ENCODE measurements at places on chromosomes 2 and 18.

DNA sequence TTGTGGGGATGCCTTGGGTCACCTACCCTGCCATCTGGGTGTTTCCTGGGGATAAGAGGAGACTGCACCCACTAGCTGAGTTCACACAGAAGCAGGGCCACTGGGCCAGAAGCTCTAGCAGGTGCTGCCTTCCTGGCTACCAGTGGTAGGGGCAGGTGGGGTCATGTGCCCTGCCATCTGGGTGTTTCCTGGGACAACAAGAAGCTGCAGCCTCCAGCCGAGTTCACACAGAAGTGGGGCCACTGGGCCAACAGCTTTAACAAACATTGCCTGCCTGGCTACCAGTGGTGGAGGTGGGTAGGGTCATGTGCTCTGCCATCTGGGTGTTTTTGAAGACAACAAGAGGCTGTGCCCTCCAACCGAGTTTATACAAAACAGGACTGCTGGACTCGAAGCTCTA is 282.2 kb upstream of the SYT4 start:
- no peak for DNase-seq

DNA sequence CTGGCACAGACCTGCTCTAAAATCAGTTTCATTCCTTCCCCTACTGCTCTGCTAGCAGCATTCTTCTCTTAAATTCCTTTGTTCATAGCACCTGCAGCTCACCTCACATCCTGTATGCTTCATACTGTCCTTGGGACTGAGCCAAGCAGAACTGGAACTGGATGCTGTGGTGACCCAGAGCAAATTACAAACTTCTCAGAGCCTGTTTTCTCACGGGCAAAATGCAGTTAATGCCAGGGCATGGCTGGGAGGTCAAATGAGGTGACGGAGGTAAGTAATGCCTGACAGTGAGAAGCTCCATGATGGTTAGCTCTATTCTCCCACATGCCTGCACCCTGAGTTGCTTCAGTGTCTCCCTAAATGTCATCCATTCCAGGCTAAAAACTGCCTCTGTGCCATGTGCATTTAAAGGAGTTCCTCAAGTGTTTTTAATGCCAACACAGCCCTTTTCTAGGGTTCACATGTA is 29.7 kb downstream of the C2orf42 start:
- DNase-seq = no peak

DNA sequence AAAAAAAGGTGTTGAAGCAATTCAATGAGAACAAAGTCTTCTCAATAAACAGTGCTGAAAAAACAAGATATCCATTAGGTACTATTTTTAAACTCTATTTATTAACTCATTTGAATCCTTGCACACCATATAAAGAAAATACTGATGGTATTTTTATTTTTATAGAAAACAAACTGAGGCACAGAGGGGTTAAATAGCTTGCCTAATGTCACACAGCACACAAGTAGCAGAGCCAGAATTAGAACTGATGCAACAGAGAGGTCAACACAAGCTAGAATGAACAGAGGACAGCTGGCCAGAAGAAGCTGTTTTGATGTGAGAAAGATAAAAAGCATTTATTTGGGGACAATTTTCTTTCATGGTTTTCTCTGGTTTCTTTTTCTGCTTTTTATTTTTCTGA is 99.4 kb upstream of the RGPD4 start:
- DNase-seq = no peak

DNA sequence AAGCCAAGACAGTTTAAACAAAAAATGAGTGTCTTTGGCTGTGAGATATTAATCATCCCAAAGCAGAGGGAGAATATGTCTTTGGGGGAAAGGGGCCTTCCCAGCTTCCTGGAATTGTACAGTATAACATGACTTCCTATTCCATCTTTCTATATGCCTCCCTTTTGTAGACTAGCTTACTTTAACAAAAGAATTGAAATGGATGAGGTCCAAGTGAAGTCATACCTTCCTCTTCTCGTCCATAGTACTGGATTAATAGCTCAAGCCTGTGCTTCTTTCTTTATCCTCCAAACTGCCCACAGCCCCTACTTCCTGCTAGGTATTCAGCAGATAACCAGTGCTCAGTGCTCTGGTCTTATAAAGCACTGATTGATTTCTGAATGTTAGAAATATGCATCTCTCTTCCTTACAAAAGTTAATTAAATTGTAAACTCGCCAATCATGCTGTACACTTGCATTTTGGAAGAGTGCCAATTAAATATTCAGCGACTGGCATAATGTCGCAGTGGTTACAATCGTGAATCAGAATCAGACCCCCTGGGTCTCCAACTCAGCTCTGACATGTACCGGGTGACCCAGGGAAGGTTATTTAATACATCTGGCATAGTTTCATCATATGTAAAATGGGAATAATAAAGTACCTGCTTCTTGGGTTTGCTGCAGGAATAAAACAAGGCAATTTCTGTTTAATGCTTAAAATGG is 325.1 kb downstream of the RND3 start:
- DNase-seq = no peak

GRCh38 chr2:100785626-100786296 is 34.2 kb upstream of the NPAS2 start:
- DNase-seq = no peak

DNA sequence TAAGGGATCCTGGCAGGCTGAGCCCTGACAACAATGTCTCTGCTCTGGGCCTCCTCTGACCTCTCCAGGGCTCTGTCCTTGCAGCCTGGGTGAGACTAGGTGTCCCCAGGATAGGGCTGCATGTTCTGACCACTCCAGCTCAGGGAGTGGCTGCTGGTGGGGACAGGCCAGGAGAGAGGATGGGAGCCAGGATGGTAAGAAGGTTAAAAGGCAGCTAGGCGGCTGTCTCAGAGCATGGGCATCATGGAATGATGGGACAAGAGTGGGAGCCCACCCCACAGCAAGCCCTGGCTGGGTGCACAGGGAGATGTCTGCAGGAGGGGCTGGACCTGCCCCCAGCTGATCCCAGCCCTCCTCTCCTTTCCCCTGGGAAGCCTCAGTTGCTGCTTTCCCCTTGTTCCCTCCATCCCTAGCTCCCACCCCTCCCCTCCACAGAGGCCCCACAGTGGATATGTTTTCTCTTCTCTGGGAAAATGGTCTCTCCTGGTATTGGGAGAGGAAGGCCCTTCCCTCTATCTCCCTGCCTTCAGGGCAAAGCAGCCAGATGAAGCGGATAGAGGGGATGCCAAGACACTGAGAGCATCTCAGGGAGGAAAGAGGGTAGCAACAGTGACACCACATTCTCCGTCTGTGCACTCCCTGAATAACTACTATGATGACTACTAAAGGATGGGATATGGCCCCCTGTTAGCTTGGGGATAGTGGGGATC is 334.3 kb downstream of the DYSF start:
- DNase-seq = no peak

DNA sequence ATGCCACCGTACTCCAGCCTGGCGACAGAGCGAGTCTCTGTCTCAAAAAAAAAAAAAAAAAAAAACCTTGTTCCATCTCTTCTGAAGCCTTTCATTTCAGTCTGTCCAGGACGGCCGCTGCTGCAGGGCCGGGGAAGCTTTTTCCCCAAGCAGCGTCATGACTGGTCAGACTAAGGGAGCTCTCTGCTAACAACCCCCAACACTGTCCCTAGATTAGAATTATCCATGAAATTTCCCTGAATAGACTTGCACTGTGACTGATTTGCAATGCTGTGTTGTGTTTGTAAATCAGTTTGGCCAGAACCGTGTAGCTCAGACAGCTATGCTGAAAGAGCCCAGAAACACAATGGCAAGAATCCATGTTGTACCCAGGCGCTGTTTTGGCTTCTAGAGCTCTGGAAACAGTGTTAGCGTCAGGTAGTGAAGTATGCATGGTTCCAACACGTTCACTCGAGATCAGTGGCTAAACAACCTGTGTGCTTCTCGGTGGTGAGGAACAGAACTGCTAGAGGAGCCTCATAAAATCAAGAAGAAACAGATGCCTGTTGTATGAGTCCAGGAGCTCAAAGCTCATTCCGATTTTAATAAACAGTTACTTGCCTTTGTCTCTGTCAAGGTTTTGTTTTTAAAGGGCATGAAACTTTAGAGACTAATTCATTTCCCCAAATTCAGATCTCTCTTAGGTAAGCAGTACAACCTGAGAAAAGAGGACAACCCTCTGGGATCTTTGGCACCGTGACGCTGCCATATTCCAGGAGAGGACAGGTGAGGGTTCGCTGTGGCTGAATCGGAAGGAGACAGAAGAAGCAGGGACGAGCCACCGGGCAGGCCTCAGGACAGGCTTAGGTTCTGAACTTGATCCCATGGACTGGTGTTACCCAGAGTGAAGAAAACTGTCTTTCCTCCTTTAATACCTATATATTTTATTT is 43.5 kb downstream of the GORASP2 start:
- DNase-seq = no peak

DNA sequence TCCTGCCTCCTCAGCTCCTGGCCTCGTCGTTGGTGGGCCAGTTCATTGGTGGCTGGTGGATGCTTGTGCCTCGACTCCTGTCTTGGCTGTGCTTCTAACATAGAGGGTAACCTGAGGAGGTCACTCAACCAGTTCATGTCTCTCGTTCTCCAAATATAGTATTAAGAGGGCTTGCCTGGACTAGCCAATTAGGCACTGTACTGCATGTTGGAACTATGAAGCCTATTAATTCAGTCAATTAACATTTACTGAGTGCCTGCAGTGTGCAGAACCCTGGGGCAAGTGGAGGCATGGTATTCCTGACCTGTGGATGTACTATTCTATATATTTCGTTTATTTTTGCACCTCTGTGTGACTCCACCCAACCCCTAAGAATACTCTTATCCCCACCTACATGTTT is 89.9 kb upstream of the PELI1 start:
- no peak for DNase-seq

- peak; percentile 35 for DNase-seq
These were observed 71.7 kb downstream of the IL1R2 start for GRCh38 chr2:102063487-102063911.

- DNase-seq = no peak
These were observed 11.1 kb downstream of the ONECUT2 start for GRCh38 chr18:57446322-57446721.

DNA sequence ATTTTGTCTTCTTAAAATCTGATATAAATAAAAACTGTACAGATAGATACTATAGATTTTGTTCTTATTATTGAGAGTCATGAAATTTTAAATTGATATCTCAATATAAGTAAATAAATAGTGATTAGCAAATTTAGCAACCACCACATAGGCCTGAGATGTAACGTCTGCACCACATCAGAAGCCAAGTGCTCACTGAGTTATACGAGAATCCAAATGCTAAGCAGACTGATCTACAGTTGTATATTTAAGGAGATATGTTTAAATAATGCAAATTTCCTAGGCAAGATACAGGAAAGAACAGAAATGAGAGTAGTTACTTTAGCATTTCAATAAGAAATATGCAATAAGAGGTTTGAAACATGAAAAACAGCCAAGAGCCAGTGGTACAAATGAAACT is 85.2 kb upstream of the UNC80 start:
- DNase-seq = no peak

- no peak for DNase-seq
These were observed 57.9 kb upstream of the SPHKAP start for GRCh38 chr2:228239207-228239906.

- no peak for DNase-seq
These were observed 344 bp upstream of the MRPL33 start for GRCh38 chr2:27771202-27771547.

GRCh38 chr18:45621061-45621511 is 5.8 kb downstream of the SLC14A2 start:
- DNase-seq = peak; percentile 43

DNA sequence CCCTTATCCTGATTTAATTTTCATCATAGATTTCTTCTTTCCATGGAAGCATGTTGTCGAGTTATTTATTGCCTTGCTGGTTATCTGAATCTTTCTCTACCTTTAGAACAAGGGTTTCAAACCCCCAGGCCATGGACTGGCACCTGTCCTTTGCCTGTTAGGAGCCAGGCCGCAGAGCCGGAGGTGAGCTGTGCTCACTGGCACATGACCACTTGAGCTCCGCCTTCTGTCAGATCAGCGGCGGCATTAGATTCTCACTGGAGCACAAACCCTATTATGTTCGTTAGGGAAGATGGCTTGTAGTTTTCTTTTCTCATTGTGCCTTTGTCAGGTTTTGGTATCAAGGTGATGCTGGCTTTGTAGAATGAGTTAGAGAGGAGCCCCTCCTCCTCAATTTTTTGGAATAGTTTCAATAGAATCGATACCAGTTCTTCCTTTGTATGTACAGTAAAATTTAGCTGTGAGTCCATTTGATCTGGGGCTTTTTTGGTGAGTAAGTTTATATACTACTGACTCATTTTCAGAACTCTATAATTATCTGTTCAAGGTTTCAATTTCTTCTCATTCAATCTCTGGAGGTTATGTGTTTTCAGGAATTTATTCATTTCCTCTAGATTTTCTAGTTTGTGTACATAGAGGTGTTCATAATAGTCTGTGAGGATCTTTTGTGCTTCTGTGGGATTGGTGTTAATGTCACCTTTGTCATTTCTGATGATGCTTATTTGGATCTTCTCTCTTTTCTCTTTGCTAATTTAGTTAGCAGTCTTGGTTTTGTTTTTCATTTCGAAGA is 668.0 kb upstream of the FAM98A start:
- DNase-seq = no peak

DNA sequence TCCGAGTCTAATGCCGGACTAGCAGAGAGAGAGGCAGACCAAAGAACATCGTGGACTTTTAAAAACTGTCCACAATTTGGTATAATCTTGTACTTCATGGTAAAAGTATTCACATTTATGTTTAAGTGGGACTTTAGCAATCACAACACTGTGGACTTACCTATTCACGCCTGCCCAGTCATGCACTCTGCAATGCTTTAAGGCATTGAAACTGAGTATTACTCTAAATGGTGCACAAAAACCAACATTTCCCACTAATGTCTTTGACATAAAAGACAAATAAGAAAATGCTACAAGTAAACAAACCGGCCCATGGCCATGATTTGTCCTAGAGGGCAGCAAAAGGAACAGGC is 91.3 kb downstream of the ACVR1 start:
- DNase-seq = no peak

DNA sequence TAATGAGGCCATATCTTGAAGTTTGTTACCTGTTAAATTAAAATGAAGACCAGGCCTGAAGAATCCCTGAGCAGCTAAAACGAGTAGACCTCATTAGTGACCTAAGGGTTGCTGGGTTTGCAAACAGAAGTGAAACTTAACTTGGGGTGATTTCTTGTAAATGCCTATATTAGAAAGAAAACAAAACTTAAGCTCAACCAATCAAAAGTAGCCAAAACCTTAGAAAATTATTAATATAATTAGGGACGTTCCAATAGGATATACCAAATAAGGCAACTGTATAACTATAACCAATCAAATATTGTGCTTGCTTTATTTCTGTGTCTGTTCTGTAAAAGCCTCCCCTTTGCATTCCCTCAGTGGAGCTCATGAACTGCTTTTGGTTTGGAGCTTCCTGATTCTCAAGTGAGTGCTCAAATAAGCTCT is 137.9 kb upstream of the VRK2 start:
- no peak for DNase-seq

DNA sequence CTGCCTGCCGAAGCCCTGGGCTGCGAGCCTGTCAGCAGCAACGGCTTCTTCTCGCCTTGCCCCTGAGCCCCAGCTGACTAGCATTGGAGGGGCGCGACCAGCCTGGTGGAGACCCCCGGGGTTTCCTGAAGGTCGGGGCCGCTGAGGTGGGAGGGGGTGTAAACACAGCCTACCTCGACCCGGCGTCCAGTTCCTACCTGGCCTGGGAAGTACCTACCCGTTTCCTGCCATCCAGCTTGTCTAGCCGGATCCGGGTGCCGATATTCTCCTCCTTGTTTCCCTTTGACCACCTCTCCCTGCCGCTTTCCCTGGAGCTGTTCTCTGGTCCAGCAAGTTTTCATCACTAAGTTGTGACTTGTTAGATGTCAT is 511 bp downstream of the MOB4 start:
- peak; percentile 34 for DNase-seq

Measured in myocyte (in vitro differentiated cells).